ENCODE measurements at places on chromosomes 13 and 19.

DNA sequence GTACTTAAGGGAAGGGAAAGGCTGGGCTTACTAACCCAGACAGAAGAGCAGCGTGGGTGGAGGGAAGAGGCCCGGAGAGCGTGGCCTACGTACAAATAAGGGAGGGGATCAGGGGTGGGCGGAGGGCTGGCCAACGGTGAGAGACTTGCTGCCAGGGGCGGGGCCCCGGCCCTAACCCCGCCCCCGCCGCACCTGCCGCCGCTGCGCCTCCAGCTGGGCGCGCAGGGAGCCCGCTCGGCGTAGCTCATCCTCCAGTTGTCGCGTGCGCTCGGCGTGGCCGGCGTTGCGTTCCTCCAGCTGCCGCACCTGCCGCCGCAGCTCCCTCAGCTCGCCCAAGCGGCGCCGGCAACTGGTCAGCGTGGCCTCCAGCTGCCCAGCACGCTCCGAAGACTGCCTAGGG lies 5.7 kb downstream of the HOOK2 start:
- no peak for DNase-seq

- peak; percentile 19 for DNase-seq
These were observed 16.6 kb downstream of the MED4 start for GRCh38 chr13:48078251-48078656.

- DNase-seq: peak; percentile 10
These were observed 449.5 kb downstream of the LIG4 start for GRCh38 chr13:107765724-107766401.

DNA sequence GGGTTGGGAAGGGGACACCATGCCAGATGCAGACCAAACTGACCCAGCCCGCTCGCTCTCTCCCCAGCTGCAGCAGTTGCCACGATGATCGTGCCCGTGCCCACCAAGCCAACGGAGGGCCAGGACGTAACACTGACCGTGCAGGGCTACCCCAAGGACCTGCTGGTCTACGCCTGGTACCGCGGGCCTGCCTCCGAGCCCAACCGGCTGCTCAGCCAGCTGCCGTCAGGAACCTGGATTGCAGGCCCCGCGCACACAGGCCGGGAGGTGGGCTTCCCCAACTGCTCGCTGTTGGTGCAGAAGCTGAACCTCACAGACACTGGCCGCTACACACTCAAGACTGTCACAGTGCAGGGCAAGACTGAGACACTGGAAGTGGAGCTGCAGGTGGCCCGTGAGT lies 8.8 kb downstream of the CEACAM16 start:
- no peak for DNase-seq

- DNase-seq: no peak
These were observed 13.7 kb upstream of the SLC7A10 start for GRCh38 chr19:33239223-33239975.

- DNase-seq: no peak
These were observed 26.3 kb downstream of the SAE1 start for GRCh38 chr19:47156861-47157430.

DNA sequence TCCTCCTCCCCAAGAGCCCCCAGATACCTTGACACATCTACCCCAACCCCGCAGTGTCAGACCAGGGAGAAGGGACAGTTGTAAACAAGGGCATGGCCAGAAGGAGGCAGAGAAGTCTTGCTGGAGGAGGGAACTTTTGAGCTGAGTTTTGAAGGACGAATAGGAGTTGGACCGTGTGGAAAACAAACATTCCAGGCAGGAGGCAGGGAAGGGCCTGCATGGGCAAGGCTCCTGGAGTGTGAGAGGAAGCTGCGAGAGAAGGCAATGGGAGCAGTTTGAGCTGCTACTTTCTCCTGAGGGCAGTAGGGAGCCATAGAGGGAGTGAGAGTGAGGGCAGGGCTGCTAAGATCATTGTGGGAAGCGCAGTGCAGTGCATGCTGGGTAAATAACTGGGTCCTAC lies 23.3 kb downstream of the IL12RB1 start:
- DNase-seq: no peak

- DNase-seq: no peak
These were observed 313.3 kb downstream of the HS6ST3 start for GRCh38 chr13:96403241-96403640.

GRCh38 chr13:52810526-52810925 lies 37.9 kb downstream of the PCDH8 start:
- no peak for DNase-seq

DNA sequence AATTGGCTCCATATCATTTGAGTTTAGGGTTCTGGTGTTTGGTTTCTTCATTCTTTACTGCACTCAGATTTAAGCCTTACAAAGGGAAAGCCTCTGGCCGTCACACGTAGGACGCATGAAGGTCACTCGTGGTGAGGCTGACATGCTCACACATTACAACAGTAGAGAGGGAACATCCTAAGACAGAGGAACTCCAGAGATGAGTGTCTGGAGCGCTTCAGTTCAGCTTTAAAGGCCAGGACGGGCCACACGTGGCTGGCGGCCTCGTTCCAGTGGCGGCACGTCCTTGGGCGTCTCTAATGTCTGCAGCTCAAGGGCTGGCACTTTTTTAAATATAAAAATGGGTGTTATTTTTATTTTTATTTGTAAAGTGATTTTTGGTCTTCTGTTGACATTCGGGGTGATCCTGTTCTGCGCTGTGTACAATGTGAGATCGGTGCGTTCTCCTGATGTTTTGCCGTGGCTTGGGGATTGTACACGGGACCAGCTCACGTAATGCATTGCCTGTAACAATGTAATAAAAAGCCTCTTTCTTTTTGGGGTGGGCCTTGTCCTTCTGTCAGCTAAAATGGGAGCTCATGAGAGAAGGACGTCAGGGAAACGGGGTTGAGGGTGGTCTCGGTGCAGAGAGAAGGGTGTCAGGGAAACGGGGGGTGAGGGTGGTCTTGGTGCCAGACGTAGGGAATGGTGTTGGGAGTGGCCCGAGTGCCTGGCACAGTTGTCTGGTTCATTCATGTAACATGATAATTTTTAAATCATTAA lies 26.0 kb downstream of the LAMP1 start:
- DNase-seq: no peak

DNA sequence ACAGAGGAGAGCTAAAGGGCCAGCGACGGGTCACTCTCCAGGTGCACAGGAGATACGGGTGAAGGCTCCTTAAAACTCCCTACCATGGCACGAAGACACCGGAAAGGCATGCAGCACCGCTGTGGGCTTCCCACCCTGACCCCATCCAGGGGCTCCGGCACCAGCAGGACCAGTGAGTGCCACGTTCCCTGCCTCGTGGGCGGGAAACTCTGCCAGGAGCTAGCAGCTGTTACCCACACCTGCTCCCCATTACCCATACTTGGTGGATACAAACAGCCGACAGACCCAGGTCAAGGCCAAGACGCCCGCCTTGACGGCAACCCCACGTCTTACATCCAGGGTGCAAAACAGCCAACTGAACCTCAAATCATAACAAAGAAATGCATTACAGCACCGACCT lies 56.7 kb downstream of the GNG7 start:
- DNase-seq: no peak

DNA sequence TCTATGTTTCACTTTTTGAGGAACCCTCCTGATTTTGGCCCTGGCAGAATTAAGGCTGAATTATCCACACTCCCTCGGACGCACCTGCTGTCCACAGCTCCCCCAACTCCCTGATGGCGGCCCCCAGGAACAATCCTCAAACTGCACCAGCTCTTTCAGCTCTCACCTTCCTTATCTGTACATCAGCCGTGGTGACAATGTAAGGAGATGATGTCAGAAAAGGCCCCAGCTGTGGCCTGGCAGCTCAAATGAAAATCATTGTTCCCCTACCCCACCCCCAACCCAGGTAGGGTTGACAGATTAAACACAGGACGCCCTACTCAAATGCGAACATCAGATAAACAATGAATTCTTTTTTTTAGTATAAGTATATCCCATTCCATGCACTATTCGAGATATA lies 35.0 kb upstream of the KLF2 start:
- DNase-seq: no peak

GRCh38 chr19:15252398-15253018 lies 20.3 kb upstream of the EPHX3 start:
- peak; percentile 58 for DNase-seq
